ENCODE measurements at places on chromosomes 12 and 14.

- peak; percentile 31 for DNase-seq
Observed at GRCh38 chr14:35399083-35399937, 5.2 kb downstream of the NFKBIA start.

GRCh38 chr12:95484524-95484923 is 10.6 kb downstream of the METAP2 start:
- DNase-seq, result no peak

- DNase-seq, result no peak
Observed at GRCh38 chr12:100520048-100520769, 46.5 kb downstream of the NR1H4 start.

DNA sequence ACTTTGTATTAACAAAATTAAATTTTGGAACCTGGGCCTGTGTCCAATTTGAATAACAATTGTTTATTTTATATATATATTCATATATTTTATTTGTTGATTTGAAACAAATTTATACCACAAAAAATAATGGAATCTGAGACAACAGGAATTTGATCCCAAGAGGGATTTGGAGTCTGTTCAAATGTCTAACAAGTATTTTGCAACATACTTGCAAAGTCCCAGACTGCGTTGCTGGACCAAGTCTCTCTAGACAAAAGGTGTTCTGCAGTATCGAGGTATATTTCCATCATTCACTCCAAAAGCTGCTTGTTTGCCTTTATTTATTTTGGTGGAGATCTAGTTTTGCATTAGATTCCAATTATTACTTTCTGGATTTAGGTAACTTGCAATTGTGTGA is 68.7 kb upstream of the PTPRR start:
- no peak for DNase-seq

Data from stimulated activated CD4-positive, alpha-beta T cell treated with anti-CD3 and anti-CD28 coated beads, TNF-alpha, amount 100 ng/mL, for 1 hour (primary cell).